Stimulated activated CD8-positive, alpha-beta memory T cell treated with anti-CD3 and anti-CD28 coated beads, Interleukin-4, amount 100 ng/mL, for 24 hours (primary cell): ENCODE measurements at places on chromosomes 6 and 20.

DNA sequence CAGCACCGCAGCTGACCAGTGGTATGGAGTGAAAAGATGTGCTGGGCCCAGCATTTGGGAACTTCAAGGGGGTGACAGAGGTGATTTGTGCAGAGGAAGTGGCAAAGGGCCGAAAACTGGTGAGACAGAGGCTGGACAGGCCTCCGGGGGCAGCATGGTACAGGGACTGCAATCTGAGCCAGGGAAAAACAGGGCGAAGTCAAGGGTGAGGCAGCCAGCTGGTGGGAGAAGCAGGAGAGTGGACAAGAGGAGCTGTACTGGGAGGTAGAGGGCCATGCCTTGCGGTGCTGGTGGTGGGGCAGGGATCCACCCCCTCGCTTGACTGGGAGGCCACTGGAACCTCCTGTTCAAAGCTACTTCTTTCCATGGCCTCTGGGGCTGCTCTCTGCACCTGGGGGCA is 7.3 kb upstream of the GFRA4 start:
- no peak for DNase-seq

GRCh38 chr6:168333039-168333438 is 13.5 kb upstream of the DACT2 start:
- no peak for DNase-seq

DNA sequence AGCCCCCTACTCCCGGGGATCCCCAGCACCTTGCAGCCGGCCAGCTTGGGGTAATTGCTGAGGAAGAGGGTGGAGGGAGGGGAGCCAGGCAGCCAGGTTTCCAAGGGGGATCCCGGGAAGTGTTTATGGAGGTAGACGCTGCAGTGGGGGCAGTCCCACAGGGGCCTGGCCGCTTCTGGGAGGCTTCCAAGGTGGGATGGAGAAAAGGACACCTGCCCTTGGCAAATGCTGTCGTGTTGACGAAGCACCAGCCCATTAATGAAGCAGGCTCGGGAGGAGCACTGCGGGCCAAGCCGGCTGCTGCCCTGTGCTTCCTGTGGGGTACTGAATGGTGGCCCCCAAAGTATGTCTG is 82.4 kb downstream of the TMEM242 start:
- no peak for DNase-seq

DNA sequence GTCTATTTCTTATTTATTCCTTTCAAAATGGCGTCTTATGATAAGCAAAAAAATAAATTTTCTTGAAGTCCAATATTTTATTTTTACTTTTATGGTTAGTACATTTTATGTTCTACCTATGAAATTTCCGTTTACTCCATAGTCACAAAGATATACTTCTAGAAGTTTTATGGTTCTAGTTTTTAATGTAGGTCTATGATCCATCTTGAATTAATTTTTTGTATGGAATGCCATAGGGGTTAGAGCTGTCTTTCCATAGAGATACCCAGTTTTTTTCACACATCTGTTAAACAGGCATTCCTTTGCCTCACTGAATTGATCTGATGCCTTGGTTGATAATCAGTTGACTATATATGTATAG is 24.9 kb upstream of the ASIP start:
- DNase-seq = no peak

- DNase-seq = no peak
Observed at GRCh38 chr20:18180815-18181214, 43.2 kb downstream of the KAT14 start.
